HFFc6 (cell line): ENCODE measurements at places on chromosomes 16 and 17.

- no peak for DNase-seq
These were observed 45.4 kb downstream of the BRCA1 start for GRCh38 chr17:43079641-43080302.

- peak; percentile 81 for DNase-seq
These were observed 43.0 kb downstream of the MYO18A start for GRCh38 chr17:29136998-29137730.

DNA sequence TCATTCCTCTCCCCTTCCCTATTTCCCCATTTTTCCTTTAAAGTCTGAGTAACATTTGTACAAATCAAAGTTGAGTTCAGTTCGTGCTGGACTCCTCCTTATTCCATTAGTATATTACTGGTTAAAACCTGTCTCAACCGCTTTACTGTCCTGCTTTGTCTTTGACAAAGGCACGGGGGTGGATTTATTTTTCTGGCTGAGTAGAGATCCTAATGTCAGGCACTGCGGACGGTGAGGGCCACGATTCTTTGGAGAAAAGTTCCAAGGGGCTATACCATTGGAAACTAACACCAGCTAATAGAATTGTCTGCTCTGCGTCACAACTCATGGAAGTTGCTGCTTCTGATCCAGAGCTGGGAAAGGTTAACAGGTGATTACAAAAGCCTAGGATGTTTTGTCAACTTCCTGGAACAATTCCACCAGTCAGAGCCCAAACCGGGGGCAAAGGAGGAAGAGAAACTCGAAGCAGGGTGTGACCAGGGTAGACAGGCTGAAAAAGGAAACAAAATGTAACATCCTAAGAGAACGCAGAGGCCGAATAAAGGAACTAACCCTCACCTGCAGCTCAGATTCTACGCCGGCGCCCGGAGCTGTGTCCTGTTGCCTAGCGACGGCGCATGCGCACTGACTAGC is 12.4 kb downstream of the TAT start:
- no peak for DNase-seq

DNA sequence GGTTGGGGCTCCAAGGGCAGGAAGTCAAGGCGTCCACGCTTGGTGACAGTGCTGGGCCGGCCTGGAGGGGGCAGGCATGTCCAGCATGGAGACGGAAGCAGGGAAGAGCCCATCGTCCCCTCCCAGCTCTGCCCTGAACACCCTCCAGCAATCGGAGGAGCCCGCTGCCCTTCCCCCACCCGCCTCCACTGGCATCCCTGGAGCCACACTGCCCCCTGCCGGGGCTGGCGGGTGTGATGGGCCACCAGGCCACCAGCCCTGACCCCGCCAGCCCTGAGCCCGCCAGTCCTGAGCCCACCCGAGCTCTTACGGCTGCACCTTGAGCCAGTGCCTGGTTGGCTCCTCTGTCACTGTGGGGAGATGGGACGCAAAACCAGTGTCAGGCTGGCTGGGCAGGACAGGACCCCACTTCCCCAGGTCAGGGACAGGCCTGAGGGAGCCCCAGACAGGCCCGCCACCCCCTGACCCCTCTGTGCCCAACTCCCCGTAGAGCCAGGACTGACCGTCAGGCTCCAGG is 4.1 kb upstream of the CDH15 start:
- DNase-seq, result peak; percentile 68

GRCh38 chr17:43465049-43465448 is 18.7 kb upstream of the DHX8 start:
- DNase-seq, result no peak

- peak; percentile 86 for DNase-seq
These were observed 109.5 kb downstream of the CDH11 start for GRCh38 chr16:65012357-65012756.

GRCh38 chr16:48912360-48912759 is 302.4 kb upstream of the N4BP1 start:
- DNase-seq, result no peak

DNA sequence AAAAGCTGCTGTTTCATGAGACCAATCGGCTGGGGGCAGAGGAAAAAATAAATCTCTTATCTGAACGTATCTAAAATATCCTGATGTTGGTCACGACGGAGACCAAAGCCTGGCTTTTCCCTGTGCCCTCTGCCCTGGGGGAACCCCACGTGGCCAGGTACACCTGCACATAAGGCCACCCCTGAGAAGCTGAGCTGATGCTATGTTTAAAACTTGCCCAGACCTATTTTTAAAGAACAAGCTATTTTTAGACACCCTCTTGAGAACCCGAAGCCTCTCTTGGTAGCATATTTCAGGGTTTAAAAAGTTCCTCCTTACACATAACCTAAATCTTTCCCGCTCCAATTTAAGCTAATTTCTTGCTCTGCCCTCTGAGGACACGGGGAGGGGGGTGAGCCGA is 210.4 kb downstream of the GSG1L start:
- no peak for DNase-seq

- no peak for DNase-seq
These were observed 18.6 kb upstream of the SLC5A10 start for GRCh38 chr17:18933102-18934058.

- peak; percentile 82 for DNase-seq
These were observed 2.4 kb downstream of the MATCAP1 start for GRCh38 chr16:67181346-67181745.

DNA sequence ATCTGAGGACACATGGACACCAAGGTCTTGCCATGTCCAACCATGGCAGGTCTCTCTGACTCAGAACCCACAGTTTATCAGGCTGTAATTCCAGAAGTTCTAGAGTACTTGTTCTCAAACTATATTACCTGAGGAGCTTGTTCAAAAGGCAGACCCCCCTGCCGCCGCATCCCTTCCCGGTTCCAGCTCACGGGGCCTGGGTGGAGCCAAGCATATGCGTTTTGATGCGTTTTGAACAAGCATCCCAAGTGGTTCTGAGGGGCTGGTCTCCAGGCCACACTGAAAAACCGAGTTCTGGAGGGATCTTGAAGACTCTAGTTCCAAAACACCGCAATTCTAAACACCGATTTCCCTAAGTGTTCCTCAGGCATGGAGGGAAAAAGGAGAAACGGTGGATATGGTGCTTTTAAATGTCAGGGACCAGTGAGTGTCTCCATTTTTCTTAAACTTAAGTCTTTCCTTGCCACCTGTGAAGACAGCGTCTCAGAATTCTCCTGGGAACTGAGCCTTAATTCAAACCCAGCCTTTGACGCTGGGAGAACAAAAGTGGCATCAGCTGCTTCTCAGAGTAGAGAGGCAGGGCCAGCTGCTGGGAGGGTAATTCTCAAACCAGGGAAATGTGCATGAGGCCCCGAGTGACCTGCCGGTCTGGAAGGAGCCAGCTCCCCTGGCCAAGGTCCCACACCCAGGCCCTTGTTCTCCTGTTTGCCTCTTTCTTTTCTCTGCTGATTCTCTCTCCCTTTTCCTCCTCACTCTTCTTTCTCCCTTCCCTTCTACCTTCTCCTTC is 84.4 kb upstream of the PLCG2 start:
- DNase-seq, result no peak

- peak; percentile 70 for DNase-seq
These were observed 3.9 kb downstream of the SPATA20 start for GRCh38 chr17:50550661-50551432.
